Inflammatory macrophage (primary cell): ENCODE measurements at places on chromosomes 3 and 15.

DNA sequence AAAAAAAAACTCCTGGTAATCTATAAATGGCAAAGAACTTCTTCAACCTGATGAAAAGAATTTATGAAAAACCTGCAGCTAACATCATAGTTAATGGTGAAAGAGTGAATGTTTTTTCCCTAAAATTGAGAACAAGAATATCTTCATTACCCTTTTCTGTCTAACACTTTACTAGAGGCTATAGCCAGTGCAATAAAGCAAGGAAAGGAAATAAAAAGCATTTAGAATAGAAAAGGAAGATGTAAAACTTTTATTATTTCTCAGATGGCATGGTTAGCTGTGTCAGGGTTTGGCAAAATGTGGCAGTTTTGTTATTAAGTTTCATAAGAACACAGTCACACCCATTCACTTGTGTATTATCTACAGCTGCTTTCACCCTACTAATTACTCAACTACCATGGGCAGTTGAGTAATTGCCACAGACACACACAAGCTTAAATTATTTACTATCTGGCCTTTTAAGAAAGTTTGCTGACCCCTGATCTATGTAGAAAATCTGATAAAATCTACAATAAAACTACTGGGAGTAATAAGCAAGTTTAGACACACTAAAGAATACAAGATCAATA, 465.1 kb downstream of the MAGI1 start:
- no peak for DNase-seq

- no peak for DNase-seq
These were observed 73.9 kb upstream of the TMEM108 start for GRCh38 chr3:132964266-132964665.

GRCh38 chr15:99615460-99615859, 49.7 kb downstream of the MEF2A start:
- no peak for DNase-seq

DNA sequence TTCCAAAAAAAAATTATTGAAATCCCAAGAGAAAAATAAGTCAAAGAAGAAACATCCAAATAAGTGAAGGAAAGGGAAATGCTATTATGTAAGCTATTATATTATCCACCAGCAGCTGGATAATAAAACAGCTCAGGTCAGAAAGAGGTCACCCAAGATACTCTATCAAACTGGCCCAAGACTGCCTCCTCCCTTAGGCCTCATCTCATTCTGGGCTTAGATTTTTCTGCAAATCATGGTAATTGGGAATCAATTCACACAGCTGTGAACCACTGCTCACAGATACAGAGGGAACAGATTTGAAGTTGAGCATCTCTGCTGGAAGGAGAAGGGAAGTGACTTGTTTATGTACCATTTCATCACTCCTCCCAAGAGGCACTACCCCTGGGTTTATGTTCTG, 294.6 kb upstream of the DPPA4 start:
- DNase-seq: no peak

DNA sequence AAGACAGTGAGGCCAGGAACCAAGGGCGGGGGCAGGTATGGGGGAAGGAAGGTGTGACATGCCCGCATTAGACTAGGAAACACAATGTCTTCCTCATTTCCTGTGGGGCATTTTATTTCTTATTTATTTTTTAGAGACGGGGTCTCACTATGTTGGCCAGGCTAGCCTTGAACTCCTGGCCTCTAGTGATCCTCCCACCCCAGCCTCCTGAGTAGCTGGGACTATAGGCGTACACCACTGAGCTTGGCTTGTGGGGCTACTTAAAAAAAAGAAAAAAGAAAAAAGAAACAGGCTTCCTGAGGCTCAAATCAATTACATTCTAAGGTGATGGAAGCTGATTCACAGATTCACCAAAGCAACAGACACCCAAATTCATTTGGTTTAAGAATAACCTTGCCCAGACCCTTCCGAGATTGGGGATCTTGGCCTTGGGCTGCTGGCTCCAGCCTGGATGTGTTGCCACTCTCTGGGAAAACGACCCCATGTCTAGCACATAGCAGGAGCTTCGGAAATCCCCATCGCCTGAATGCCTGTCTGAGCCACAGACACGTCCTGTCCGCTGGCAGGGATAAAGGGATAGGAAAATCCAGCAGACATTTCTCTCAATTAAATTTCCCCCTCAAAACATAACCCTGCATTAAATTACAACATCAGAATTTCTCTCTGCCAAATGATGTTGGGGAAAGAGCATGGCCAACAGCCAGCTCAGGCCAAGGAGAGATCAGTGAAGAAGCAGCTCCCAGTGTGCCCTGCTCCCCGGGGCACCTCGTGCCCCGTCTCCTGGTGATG, 13.0 kb downstream of the CPN2 start:
- DNase-seq: no peak

DNA sequence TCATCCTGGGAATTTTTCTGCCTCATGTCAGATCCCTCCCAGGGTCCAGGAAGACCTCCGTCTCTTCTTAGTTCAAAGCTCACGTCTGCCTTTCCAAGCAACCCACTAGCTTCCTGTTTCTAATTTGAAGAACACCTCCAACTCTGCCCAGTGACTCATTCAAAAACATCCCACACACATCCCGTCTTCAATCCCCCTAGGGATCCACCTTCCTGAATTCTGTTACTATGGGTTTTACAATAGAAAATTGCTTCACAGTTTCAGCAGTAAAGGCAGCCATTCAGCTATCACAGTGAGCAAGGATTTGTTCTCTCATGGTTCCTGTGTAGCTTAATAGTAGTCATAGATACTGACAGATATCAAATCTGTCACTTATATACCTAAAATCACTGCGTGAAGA, 308.3 kb upstream of the CCDC54 start:
- peak; percentile 34 for DNase-seq
